ENCODE measurements at places on chromosomes 5 and 9.

- no peak for DNase-seq
Observed at GRCh38 chr5:138872841-138873465, 2.2 kb downstream of the LRRTM2 start.

GRCh38 chr9:37432020-37432419, 9.5 kb downstream of the GRHPR start:
- no peak for DNase-seq

GRCh38 chr9:122225312-122226141, 3.2 kb downstream of the LHX6 start:
- no peak for DNase-seq

- no peak for DNase-seq
Observed at GRCh38 chr9:132333556-132333955, 21.2 kb downstream of the SETX start.

GRCh38 chr5:67427850-67428298, 231.3 kb upstream of the CD180 start:
- DNase-seq, result no peak

GRCh38 chr5:88663793-88664216, 219.2 kb downstream of the MEF2C start:
- no peak for DNase-seq

- no peak for DNase-seq
Observed at GRCh38 chr5:109191153-109191558, 218.6 kb downstream of the PJA2 start.

DNA sequence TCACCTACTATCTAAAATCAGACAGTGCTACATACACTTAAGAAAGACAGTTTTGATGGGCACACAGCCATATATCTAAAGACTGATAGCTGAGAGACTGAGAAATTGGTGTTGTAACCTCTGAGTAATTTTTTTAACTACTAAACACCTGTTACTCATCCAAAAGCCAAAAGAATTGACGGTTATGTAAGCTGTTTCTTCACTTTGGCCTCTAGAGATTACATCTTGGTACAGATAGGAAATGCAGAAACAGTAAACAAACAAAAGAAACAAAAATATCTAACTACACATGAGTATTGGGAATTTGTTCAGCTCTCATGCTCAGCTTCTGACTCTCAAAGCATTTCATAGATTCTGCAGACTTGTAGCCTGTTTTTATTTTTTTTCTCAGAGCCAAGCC, 152.1 kb upstream of the GAS1 start:
- DNase-seq, result no peak

DNA sequence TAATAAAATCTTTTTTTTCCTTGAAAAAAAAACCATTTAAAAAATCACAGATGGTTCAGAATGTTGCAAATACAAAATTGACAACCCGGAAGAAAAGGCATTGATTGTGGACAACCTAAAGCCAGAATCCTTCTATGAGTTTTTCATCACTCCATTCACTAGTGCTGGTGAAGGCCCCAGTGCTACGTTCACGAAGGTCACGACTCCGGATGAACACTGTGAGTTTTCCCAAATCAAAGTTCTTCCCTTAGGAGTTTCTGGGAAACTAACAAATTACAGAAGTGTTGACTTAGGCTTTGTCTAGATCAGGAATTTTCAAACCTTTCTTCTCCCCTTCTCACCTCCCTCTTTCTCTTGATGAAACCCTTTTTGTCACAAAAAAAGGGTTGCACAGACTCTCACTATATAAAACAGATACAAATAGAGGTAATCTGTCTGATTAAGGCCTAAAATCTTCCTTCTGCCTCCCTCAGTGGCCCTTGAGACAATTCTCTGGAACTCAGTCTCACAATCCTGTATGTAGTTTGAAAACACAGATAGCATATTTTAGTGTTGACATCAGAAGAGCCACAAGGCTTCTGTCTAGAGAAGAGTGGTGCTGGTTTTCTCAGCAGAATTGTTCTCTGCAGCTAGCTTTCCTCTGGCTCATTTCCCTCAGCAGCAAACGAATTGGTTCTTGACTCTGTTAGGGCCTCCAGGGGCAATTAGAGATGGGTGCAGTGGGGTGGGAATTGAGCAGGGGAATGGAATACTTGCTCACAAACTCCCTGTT, 79.5 kb downstream of the OSMR start:
- DNase-seq, result no peak

GRCh38 chr5:79793304-79793703, 103.7 kb downstream of the CMYA5 start:
- DNase-seq, result no peak

Data from stimulated activated CD4-positive, alpha-beta T cell treated with anti-CD3 and anti-CD28 coated beads, TNF-alpha, amount 100 ng/mL, for 48 hours (primary cell).